ENCODE measurements at places on chromosomes 6 and 20.

DNA sequence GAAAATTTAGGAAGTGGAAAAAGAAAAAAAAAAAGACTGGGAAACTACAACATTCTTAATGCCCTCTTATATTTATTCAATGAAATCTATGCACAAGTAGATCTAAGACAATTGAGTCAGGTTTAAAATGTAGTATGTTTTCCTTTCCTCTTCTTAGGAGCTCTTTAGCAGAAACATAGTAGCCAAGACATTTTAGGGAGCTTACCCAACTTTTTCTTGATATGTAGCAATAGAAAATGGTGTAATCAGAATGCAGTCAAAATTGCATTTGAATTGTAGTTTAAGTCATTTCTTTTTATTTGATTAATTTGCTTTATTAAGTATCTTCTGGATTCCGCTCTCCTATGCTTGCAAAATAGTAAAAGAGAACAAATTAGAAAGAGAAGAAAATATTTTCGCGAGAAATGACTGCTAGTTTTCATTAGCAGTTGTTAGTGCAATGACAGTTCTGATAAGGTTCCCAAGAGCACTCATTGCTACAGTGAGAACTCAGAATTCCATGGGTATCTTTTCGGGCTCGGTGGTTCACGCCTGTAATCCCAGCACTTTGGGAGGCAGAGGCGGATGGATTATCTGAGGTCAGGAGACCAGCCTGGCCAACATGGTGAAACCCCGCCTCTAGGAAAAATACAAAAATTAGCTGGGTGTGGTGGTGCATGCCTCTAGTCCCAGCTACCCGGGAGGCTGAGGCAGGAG lies 52.2 kb downstream of the JARID2 start:
- H3K27ac ChIP-seq: no peak overlapping the region
- no peaks in the 10 kb centered on the region for H3K36me3 ChIP-seq
- H3K27me3 ChIP-seq: no peaks in the 10 kb centered on the region
- H3K4me1 ChIP-seq: peaks cover 15% of the 10 kb centered on the region
- no peak overlapping the region for H3K4me3 ChIP-seq
- DNase-seq: no peak

DNA sequence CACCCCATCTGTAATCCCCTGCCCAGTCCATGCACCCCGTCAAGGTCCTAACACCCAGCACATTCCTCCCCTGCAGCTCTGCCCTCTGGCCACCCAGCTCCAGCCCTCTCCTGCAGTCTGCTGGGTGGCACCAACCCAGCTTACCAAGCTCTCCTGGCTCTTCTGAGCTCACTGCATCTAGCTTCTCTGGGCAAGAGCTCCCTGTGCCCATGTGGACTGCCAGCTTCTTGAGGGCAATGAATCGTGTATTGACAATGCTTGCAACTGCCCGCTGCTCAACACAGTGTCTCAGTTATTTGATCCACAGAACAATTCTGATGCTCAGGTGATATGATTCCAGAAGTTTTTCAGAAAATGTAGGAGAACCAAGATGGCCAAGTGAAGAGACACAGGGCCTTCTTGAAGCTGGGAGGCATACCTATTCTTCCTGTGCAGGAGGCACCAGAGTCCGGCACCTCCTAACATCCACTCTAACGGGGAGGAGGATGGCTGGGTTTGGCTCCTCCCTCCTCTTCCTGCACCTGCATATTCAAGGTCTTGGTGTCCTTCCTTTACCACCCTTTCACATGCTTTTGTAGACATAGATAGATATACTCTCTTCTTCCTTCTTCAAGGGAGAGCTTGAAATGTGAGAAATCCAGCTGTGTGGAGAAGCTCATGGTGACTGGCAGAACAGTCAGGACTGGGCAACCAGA lies 85.6 kb downstream of the TRERF1 start:
- no peaks in the 10 kb centered on the region for H3K36me3 ChIP-seq
- no peak for DNase-seq
- no peak overlapping the region for H3K27ac ChIP-seq
- H3K4me1 ChIP-seq: peaks cover 19% of the 10 kb centered on the region

DNA sequence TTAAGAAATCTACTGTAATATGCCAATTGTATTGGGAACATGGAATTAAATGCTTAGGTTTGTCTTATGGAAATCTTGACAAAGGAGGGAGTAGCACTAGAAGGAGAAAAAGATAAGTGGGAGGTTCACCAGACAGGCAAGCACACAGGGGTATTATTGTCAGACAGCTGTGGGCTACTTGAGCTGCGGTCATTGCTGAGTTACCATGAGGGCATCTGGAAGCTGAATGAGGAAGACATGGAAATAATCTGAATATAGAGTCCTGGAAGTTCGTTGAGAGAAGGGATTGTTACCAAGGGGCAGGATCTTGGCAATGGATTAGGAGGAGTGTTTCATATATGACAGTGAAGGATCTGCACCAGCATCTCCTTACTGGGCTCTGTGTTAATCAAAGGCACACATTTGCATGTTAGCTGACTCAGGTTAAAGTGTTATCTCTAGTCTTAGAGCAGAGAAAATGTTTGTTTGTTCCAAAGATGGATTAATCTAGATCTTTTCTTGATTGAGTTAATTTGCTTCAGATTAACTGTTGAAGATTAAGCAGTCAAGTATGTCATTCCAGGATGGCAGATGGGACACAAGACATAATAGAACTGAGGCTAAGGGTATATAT lies 53.0 kb upstream of the SUPT3H start:
- no peak overlapping the region for H3K27ac ChIP-seq
- no peaks in the 10 kb centered on the region for H3K27me3 ChIP-seq
- no peak for DNase-seq
- H3K36me3 ChIP-seq: peaks cover 5% of the 10 kb centered on the region

GRCh38 chr6:153574231-153574630 lies 443.1 kb upstream of the RGS17 start:
- H3K36me3 ChIP-seq: no peaks in the 10 kb centered on the region
- H3K27me3 ChIP-seq: no peaks in the 10 kb centered on the region
- DNase-seq: no peak
- H3K4me3 ChIP-seq: no peak overlapping the region
- H3K27ac ChIP-seq: no peak overlapping the region
- no peaks in the 10 kb centered on the region for H3K4me1 ChIP-seq

- no peak overlapping the region for H3K27ac ChIP-seq
- no peaks in the 10 kb centered on the region for H3K36me3 ChIP-seq
- DNase-seq: no peak
- no peak overlapping the region for H3K4me3 ChIP-seq
Measured at GRCh38 chr6:70119218-70119835, 183.6 kb downstream of the COL9A1 start.

- H3K27ac ChIP-seq: no peak overlapping the region
- H3K27me3 ChIP-seq: no peaks in the 10 kb centered on the region
- no peak overlapping the region for H3K4me3 ChIP-seq
- no peak for DNase-seq
- no peaks in the 10 kb centered on the region for H3K36me3 ChIP-seq
- H3K4me1 ChIP-seq: no peaks in the 10 kb centered on the region
Measured at GRCh38 chr6:44135875-44136274, 8.5 kb downstream of the TMEM63B start.

DNA sequence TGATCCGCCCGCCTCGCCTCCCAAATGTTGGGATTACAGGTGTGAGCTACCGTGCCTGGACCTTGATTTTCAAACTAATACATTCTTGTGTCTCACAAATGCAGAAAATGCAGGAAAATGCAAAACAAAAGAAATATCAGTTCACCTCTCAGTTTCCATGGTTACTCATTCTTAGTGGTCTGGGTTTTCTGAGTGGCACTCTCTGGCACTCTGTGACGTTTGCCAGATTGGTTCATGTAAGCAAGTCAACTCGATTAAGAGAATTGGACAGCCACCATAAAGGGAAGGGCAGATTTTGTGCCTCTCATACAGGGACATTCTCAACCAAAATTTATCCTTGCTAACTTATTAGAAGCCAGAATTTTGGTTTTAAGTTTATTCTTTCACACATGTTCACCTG lies 8.6 kb downstream of the CMTR1 start:
- no peak for DNase-seq
- H3K4me1 ChIP-seq: no peaks in the 10 kb centered on the region
- H3K4me3 ChIP-seq: no peak overlapping the region
- H3K36me3 ChIP-seq: peaks cover 3% of the 10 kb centered on the region

Measured in PC-9 (cell line).